ENCODE measurements at places on chromosomes 3 and 15. TPM values are rescaled to one million over a fixed set of nuclear protein-coding genes. Genes with fewer than 3 reads are reported as not detected.

LSMEM2 gene
- not detected for total RNA-seq

ZCWPW2 gene
- total RNA-seq: not detected

KLHDC8B gene
- total RNA-seq: 5.4 TPM

RNF168 gene
- 4.0 TPM for total RNA-seq

TM4SF4 gene
- total RNA-seq: 25.7 TPM

IMPG2 gene
- total RNA-seq: not detected

LRRC34 gene
- not detected for total RNA-seq
